ENCODE measurements at places on chromosomes 3 and 15.

- DNase-seq: no peak
- H3K27ac ChIP-seq: no peak overlapping the region
- H3K4me1 ChIP-seq: no peaks in the 10 kb centered on the region
Observed at GRCh38 chr3:177615015-177615414, 417.7 kb upstream of the TBL1XR1 start.

- H3K4me3 ChIP-seq: no peak overlapping the region
- DNase-seq: no peak
- H3K36me3 ChIP-seq: no peaks in the 10 kb centered on the region
- H3K27ac ChIP-seq: no peak overlapping the region
- H3K27me3 ChIP-seq: no peaks in the 10 kb centered on the region
- H3K4me1 ChIP-seq: no peaks in the 10 kb centered on the region
Observed at GRCh38 chr3:175748087-175748730, 889.1 kb downstream of the NAALADL2 start.

GRCh38 chr15:29046281-29046810 is 160.6 kb downstream of the APBA2 start:
- no peaks in the 10 kb centered on the region for H3K4me1 ChIP-seq
- H3K36me3 ChIP-seq: no peaks in the 10 kb centered on the region
- H3K4me3 ChIP-seq: no peak overlapping the region
- no peak for DNase-seq
- H3K27ac ChIP-seq: no peak overlapping the region
- no peaks in the 10 kb centered on the region for H3K27me3 ChIP-seq

DNA sequence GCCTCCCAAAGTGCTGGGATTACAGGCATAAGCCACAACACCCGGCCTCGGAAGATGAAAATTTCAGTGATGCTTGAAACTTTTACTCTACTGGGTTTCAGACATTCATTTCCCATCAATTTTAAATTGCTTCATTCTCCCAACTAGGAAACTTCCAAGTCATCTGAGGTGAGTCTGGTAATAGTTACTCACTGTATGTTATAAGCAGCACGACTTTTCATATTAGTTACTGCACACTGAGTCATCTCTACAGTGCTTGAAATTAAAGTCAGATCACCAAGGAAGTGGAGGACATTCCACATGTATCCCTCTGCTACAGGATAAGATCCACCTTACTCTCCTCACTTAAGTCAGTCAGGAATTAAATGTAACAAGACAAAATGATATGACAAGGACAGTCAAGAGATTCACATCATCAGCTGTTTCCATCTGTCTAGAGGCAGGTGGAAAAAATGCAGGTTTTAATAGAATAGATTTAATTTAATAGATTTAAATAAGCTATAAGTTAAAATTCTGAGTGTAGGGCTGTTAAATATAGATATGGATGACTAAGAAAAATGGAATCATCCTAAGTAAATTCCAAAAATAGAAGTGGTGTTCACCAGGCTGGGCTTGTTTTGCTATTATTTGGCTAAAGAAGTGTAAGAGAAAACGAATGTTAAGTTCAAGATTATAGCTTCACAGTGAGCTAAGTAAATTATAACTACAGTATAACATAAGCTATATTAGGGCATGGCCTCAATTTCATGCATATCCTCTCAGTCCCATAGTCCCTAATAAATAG is 104.4 kb downstream of the TMCO5A start:
- no peaks in the 10 kb centered on the region for H3K4me1 ChIP-seq
- H3K27ac ChIP-seq: no peak overlapping the region

DNA sequence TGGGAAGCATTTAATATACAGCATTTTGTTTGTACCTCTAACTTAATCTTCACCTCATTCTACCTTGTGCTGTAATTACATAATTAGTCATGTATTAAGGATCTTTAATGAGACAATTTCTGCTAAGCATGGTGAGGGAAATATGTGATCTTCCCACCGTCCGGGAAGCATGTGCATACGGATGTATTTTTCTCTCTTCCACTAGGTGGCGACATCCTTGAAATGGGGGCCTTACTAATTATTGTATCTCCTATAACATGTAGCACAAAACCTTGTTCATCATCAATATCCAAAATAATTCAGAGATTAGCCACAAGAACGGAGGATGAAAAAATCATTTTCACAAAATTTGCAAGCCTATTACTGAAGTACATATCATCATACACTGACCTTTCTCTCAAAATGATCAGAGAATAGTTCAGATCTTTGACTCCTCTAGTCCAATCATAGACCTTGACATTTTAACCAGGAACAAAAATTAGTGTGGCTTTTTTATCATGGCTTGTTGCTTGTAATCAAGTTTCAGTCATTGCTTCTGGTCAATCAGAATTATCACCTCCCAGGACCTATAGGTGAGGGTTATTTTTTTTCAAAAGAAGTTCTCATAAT is 148.9 kb upstream of the GBE1 start:
- no peaks in the 10 kb centered on the region for H3K27me3 ChIP-seq
- H3K27ac ChIP-seq: no peak overlapping the region
- no peaks in the 10 kb centered on the region for H3K36me3 ChIP-seq
- DNase-seq: no peak

DNA sequence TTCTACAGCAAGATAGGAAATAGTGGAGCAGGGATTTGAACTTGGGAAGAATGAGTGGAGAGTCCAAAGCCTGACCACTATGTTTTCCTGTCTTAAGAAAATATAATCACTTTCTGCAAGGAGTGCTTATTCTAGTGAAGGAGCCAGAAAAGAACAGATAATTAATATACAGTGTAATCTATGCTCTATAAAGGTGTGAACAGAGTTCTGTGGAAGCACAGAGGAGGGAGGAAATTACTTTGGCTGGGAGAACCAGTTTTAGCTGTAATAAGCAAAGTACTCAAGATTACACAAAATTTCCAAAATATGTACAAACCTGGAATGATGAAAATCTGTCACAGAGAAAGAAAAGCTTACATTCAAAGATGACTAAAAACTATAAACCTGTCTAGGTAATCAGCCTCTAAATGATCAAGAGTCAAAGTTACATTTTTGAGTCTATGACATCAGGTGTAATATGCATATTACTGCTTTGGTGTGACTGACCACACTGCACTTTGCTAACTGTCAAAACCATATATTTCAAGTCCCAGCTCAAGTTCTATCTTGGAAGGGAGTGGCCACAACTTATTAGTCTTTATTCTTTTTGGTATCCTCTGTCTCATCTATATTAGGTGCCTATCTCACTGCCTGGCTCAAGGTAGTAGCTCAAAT is 40.7 kb upstream of the MB21D2 start:
- DNase-seq: no peak
- no peaks in the 10 kb centered on the region for H3K27me3 ChIP-seq
- H3K4me3 ChIP-seq: no peak overlapping the region
- H3K27ac ChIP-seq: no peak overlapping the region
- H3K4me1 ChIP-seq: no peaks in the 10 kb centered on the region

All from ascending aorta (tissue), 2 donors.